Stimulated activated CD8-positive, alpha-beta memory T cell treated with anti-CD3 and anti-CD28 coated beads, Interleukin-4, amount 100 ng/mL, for 1 hour (primary cell): ENCODE measurements at places on chromosomes 1 and 21.

DNA sequence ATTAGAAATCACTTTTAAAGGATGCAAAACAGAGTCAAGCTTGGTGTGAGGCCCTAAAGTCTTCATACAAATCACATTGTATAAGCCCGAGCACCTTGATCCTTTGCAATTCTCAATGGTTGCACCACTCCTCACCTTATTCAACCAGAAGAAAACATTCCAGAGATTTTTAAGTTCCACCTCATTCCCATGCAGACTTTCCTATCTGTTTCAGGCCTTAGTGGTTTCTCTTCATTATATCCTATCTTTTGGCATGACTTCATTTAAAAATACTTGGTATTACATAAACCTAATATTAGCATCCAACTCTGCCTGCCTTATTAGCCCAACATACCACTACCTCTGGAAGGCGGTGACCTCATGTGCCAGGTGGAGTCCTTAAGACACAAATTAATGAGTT lies 9.3 kb upstream of the GREM2 start:
- no peak for DNase-seq

- DNase-seq, result no peak
Observed at GRCh38 chr1:73943270-73943669, 254.7 kb downstream of the LRRIQ3 start.

- DNase-seq, result no peak
Observed at GRCh38 chr1:239744851-239745250, 346.8 kb upstream of the FMN2 start.

- no peak for DNase-seq
Observed at GRCh38 chr1:47555841-47556560, 118.2 kb downstream of the FOXD2 start.

- DNase-seq, result no peak
Observed at GRCh38 chr1:168972887-168973286, 133.6 kb upstream of the ATP1B1 start.

DNA sequence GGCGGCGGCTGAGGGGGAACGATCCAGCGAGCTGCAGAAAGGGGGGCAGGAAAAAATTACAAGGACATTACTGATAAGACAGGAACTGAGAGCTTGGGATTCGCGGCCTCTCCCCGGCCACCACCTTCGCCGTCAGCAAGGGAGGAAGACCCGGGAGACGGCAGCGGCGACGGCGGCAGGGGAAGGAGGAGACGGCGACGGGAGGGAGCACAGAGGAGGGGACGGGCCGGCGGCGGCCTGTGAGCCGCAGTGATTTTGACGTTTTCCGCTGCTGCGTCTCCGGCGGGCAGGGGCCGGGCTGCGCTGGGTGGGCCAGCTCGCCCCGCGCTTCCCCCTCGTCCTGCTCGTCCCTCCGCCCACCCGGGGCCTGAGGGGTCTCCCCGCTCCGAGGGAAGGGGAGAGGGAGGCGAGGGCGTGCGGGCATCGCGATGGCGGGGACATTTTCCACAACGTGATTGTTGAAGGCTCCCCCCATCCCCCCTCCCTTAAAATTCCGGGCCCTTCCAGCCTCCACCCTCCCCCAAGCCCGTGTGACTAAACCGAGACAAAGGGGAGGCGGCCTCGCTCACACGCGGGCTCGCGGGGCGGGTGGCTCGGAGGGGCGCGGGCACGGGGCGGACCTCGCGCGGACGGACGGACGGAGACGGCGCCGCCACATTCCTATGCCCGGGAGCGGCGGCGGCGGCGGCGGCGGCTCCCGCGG lies 407 bp downstream of the CAMSAP2 start:
- DNase-seq, result no peak

GRCh38 chr1:166172106-166172505 lies 5.3 kb upstream of the FAM78B start:
- DNase-seq, result no peak

- no peak for DNase-seq
Observed at GRCh38 chr1:205041001-205041715, 1.9 kb upstream of the CNTN2 start.

- no peak for DNase-seq
Observed at GRCh38 chr1:154716011-154716410, 108.0 kb upstream of the ADAR start.

DNA sequence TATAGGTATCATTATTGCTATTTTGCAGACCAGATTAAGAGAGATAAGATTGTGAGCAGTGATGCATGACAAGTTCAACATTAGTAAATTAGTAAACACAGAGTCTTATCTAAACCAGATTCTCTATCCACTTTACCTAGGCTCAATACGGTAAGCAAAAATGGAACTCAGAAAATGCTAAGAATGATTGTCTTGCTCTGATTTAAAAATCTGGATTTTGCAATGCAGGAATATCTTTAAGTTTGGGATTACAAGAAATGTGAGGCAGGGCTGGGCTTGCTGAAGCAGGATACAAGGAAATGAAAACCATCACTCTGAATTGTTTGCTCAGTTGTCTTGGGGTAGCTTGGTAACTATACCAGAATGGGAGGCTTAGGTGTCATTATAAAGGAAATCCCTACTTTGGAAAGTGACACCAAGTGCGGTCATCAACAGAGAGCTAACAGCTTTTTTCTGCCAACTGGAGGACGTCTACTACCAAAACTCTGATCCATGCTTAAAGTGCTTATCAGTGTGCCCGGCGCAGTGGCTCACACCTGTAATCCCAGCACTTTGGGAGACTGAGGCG lies 332.7 kb upstream of the RUNX1 start:
- DNase-seq, result no peak

DNA sequence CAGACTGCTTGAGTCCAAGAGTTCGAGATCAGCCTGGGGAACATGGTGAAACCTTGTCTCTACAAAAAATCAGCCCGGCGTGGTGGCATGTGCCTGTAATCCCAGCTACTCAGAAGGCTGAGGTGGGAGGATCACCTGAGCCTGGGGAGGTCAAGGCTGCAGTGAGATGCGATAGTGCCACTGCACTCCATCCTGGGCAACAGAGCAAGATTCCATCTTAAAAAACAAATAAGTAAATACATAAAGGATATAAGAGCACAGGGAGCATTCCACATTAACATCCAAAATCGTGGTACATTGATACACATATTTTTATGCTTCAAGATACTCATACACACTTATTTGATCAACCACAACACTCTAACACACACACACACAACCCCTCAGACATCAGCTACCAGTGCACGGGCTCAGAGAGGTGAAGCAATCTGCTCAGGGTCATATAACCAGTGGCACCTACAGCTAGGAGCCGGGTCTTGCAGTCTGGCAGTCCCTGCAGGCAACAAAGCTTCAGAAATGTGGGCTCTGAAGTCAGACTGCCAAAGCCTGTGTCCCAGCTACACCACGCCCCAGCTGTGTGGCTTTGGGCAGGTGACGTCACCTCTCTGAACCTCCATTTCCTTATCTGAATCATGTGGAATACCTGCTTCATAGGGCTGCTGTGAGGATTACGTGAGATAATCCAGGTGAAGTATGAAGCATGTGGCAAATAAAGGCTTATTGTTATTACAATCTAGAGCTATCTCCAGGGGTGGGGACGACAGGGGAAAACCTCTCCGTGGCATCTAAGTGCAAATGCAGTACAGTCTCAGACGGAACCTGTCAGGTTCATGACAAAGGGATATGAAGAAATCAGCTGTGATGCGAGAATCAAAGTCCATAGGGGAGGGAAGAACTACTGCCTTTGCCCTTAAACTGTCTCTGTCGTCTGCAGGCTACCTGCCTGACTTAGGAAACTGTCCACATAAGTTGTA lies 4.8 kb upstream of the CRYBG2 start:
- no peak for DNase-seq

- DNase-seq, result no peak
Observed at GRCh38 chr1:6625584-6626149, 999 bp downstream of the THAP3 start.

GRCh38 chr1:203464226-203464625 lies 11.4 kb upstream of the PRELP start:
- DNase-seq, result no peak

- no peak for DNase-seq
Observed at GRCh38 chr1:231924180-231924579, 297.6 kb downstream of the DISC1 start.

DNA sequence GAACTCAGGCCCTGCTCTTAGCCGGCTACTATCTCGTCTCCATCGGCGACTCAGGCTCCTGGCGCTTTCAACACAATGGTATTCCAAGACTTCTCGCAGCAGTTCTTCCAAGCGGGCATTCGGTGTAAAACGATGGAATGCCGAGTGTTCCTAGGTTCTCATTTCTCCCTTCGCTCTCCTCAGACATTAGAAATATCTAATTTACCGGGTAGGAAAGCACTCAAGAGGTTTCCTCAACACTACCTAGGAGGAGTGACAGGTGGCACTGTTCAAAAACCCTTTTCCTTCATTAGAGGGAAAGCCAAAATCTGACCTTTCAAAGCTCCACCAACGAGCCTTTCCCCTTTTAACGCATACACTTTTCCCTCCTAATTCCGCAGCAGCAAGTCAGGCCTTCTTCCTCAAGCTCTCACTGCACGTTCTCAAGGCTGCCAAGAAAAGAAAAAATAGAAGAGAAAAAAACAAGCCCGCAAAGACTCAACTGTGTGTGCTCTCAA lies 601 bp downstream of the UBE2G2 start:
- no peak for DNase-seq

DNA sequence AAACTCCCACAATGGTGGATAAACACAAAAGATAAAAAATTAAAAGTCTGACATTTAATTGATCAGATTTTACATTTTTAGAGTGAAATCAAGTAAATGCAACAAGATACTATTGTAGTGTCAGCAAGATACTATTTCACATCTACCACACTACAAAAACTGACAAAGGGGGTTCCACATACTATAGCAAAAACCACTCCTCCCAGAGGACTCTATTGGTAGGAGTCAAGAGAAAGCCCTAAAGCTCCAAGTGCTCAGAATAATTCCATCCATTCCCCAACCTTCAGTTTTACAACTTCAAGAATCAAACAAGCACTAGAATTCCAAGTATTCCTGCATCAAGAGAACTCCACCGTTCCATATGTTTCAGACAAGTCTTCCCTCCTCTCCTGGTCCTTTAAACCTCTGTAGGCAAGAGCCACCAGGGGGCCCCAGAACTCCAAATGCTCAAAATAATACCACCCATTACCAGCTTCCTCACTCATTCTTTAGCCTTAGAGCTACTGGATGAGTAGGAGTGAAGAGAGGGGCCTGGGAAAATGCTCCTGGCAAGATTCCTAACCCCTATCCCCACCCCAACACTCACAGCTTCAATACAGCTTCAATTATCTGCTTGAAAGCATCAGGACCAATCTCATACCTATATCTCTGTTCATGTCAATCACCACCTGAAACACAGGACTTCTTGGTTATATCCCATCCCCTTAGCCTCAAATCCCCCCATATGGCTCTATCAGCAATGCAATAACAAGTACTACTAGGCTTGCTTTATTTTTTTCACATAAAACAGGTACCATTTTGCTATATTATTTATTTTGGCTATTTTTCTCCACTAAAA lies 9.9 kb downstream of the TOR1AIP2 start:
- no peak for DNase-seq
